Hindlimb muscle (tissue), 1 donor: ENCODE measurements at places on chromosomes 5 and 9. TPM values are rescaled to one million over a fixed set of nuclear protein-coding genes. Genes with fewer than 3 reads are reported as not detected.

The NEURL1B gene
- 40.4 TPM for polyA plus RNA-seq

The KCNV2 gene
- polyA plus RNA-seq = 0.12 TPM

DNA sequence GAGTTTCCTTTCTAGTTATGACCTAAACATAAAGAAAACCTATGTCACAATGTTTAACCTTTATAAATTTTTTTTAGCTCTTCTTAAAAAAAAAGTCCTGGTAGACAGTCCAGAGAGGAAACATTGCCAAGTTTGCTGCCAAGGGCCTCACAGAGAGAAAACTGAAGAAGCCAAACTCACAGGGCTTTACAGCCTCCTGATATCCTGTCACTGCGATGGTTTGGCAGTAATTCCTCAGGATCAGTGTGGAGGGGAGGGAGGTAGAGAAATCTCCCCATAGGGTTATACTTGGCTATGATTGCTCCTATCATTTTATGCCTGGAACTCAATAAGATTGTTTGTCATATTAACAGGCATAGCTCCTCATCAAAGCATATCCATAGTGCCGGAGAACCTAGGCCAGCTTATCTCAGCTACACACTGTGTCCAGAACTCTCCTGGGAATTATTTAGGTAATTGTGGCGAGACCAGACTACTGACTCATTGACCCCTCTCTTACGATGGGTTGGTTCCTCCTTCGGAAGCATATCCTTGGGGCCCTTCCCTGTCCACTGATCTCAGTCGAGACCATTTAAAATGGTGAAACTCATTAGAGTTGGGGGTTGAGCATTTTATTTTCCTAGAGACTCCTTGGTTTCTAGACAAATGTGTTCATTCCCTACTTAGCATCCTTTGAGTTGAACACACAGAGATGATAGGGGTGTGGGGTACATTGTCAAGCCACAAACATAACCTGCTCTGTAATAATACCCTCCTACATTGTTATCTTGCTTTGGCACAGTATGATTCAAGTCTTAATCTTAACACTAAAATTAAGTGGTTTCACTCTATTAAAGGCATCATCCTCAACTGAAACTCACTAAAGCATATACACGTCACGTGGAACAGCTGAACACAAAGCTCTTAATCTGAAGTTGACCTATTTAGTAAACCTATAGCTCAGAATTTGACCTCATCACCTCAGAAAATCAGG lies 53.4 kb upstream of the TMC1 start:
- no peak for DNase-seq

GRCh38 chr9:5624655-5625054 lies 4.3 kb upstream of the RIC1 start:
- DNase-seq = no peak
